ENCODE measurements at places on chromosomes 5 and 9.
A peak's percentile ranks its signal among the peaks of the same experiment; 100 is the strongest.

DNA sequence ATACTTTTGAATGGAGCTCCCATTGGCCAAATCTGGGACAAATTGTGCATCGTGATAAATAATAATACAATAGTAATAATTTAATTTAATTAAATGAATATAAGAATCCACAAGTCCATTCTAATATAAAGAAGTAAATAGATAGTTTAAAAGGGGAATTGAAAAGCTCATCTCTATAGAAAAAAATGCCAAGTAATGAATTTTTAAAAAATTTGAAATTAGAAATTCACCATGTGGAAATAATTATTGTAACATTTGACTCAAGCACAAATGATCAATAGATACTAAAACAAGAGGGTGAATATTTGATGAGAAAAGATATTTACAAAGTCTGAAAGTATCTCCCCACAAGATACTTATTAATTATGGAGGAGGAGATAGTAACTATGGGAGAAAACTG, 467.4 kb downstream of the CETN3 start:
- no peak for ATAC-seq

DNA sequence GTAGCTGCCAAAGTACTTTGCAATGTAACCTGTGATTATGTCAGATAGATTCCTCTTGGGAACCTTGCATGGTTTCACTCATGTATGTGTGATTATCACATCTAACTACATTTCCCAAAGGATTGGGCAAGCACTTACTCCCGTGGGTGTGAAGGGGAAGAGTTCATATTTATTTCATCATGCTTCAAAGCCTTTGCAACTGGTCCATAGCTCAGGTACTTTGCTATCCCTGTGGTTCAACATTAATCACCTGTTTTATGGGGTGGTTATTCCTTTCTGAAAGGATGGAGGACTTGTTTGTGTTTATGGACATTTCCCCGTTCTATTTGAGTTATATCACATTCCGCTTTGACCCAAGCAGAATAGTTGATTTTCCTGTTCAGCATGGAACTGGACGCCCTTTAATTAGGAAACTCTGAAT, 13.6 kb upstream of the ERMP1 start:
- no peak for ATAC-seq

GRCh38 chr9:82670000-82670399, 392.9 kb downstream of the RASEF start:
- ATAC-seq = no peak

GRCh38 chr5:21594566-21594965, 1258.6 kb downstream of the CDH12 start:
- ATAC-seq = peak; percentile 41

- no peak for ATAC-seq
Observed at GRCh38 chr5:98500811-98501210, 272.7 kb upstream of the RGMB start.

DNA sequence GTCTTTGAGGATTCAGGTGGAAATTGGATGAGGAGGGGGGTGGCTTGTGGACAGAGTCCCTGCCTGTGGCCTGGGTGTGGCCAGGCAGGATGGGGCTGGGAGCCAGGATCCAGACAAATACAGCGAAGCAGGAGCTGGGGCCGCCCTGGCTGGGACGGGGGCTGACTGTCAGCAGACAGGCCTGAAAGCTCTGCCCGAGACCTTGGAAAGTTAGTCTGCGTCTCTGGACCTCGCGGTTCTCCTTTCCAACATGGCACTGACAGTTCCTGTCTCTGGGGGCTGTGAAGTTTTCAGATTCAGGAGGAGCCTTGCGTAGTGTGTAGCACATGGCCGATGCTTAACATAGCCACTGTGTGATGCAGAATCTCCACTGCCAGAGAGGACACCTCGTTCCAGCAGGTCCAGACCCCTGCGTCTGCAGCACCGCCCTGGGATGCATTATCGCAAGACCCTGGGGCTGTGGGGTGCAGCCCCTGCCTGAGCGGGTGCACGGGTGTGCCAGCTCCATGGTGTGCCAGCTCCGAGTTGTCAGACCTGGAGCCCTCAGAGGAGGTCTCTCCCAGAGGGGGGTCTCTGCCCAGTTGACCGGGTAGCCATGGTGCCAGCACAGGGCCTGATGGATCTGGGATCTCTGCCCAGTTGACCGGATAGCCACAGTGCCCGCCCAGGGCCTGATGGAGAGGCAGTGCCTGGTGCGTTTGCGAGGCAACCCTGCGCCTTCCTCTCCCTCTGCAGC, 89.3 kb downstream of the COL5A1 start:
- ATAC-seq = no peak

GRCh38 chr5:101969742-101970141, 326.3 kb downstream of the SLCO4C1 start:
- no peak for ATAC-seq

GRCh38 chr5:134053840-134054338, 49.1 kb upstream of the VDAC1 start:
- ATAC-seq = no peak

DNA sequence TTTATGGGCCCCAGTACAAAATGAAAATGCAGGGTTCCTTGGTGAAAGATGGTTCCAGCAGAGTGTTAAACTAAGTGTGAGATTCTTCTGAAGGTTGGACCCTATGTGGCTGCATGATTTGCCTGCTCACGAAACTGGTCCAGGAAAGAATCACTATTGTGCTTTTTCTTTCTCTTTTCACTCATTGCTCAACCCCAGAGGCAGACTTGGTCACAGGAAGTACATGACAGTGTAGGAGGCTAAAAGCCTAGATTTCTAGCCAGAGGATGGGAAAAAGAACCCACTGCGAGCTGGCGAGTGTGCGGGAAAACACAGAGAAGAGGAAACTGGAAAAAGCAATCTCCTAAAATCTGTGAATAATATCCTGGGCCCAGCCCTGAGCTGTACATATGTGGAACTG, 18.6 kb downstream of the SLC36A2 start:
- ATAC-seq = no peak

- peak; percentile 80 for ATAC-seq
Observed at GRCh38 chr9:113511856-113512761, 48.6 kb downstream of the RGS3 start.

DNA sequence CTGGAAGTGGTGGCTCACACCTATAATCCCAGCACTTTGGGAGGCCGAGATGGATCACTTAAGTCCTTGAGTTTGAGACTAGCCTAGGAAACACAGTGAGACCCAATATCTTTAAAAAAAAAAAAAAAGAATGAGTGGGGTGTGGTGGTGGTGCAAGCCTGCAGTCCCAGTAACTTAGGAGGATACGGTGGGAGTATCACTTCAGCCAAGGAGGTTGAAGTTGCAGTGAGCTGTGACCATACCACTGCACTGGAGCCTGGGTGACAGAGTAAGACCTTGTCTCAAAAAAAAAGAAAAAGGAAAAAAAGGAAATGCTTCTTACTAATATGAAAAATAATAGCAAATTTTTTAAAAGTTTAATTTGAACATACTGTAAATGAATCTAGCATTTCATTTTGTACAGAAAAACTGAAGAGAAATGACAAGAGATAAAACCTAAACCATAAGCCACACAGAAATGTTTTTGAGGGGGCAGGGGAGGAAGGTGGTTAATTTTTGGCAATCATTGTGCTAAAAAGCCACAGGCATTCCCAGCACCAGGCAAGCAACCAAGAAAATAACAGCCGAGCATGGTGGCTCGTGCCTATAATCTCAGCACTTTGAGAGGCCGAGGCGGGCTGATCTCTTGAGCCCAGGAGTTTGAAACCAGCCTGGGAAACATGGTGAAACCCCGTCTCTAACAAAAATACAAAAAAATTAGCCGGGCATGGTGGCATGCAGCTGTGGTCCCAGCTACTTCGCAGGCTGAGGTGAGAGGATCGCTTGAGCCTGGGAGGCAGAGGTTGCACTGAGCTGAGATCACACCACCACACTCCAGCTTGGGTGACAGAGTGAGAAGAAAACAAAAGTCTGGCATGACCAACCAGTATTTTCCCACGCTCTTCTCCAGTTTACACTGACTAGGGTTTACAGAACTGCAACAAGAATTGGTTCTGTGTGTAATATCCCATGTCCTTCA, 114.5 kb upstream of the NR5A1 start:
- ATAC-seq = no peak

- ATAC-seq = no peak
Observed at GRCh38 chr9:16356196-16356765, 514.2 kb downstream of the BNC2 start.

GRCh38 chr9:121711281-121711680, 59.8 kb downstream of the DAB2IP start:
- ATAC-seq = no peak

GRCh38 chr5:74927336-74927735, 61.1 kb upstream of the FAM169A start:
- ATAC-seq = no peak

GRCh38 chr5:153755913-153756500, 265.5 kb downstream of the GRIA1 start:
- ATAC-seq = no peak

DNA sequence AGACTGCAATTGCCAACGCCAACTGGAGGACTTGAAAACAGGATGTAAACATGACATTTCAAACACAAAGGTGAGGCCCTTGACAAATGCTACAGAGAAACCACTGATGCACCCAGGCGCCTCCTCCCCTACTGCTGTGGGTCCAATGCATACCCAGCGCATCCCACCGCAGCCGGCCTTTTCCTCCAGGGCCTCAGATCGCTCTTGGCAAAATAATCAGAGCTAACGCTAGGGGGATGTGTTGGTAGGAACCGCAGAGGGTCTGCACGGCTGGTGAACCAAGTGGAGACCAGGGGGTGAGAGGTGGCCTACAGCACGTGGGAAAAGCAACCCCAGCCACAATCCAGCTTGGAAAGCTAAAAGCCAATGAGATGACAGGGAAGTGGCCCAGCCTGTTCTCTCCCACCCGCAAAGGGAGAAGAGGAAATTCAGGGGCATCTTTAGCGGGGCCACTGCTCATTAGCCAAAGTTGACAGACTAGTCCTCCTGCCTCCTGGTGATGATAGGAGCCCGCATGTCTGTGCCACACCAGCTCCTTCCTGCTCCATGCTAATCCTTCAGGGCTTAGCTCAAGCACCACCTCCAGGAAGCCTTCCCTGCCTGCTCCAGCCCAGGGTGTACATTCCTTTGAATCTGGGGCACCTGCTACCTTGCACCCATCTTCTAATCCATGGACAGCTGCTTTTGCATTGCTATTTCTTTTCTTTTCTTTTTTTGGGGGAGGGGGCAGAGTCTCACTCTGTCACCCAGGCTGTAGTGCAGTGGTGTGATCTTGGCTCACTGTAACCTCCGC, 5.9 kb downstream of the FAM163B start:
- ATAC-seq = no peak

- no peak for ATAC-seq
Observed at GRCh38 chr9:4397917-4398316, 92.4 kb upstream of the SLC1A1 start.

GRCh38 chr5:116272281-116272941, 187.6 kb downstream of the COMMD10 start:
- no peak for ATAC-seq

DNA sequence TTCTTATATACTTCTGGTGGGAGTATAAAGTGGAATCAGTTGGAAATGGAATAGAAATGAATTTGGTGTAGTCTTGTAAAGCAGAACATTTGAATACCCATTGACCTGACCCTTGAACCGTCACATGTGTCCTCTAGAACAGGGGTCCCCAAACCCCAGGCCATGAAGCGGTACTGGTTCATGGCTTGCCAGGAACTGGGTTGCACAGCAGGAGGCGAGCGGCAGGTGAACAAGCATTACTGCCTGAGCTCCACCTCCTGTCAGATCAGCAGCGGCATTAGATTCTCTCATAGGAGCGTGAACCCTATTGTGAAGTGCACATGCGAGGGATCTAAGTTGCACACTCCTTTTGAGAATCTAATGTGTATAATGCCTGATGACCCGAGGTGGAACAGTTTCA, 80.0 kb downstream of the RANBP17 start:
- ATAC-seq = no peak

DNA sequence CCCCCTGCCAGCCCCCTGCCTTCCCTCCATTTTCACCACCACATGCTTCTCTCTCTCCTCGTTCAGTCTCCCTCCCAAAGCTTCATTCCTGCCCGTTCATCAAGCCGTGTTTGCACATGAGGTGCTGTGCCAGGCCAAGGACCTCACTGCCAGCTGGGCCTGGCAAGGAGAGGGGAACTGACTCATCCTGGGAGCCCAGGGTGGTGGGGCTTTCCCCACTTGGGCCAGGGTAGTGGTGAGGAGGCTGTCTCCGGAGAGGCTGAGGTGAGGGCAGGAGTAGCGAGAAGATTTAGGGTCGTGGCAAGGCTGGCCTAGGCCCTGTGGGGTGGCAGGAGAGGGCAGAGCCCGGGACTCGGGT, 30.4 kb upstream of the NOTCH1 start:
- peak; percentile 84 for ATAC-seq

DNA sequence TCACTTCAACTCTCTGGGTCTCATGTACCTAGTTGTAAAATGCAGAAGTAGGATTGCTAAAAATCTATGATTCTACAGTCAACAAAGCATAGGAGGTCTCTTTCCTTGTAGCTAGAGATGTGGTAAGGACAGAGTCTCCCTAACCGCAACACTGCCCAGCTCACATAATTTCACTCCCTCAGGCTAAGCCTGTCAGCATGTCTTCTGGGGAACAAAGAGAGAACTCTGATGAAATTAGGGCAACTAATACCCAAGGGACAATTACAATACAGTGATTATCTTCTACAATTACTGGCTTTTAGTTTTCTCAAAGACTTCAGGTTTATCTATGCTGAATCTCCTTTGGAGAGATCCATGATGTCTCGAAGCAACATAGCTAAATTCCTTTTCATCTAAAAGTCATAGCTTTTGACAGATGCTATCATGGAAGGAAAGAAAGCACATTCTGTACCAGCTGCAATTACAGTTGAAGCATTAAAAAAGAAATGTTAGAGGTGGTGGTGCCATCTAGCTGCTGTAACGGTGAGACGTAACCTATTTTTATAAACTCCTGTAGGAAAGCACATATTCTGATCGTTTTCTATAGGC, 141.1 kb upstream of the TARS1 start:
- ATAC-seq = no peak

- peak; percentile 88 for ATAC-seq
Observed at GRCh38 chr9:6051511-6051950, 36.1 kb upstream of the RANBP6 start.

DNA sequence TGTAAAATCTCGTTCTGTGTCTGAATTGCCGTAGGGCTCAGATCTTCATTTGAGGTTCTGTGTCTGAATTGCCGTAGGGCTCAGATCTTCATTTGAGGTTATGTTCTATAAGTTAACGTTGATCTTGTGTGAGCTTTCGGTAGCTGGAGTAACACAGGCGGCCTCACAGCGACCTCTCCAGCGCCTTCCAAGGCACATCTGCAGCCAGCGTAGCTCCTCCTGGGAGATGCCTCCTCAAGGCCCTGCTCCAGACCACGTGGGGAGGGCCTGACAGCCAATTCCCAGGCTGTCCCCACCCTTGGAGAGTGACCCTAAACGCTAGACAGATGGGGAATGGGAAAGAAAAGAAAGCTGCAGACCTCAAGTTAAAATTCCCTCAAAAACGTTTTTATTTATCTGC, 8.7 kb upstream of the AHRR start:
- ATAC-seq = no peak

DNA sequence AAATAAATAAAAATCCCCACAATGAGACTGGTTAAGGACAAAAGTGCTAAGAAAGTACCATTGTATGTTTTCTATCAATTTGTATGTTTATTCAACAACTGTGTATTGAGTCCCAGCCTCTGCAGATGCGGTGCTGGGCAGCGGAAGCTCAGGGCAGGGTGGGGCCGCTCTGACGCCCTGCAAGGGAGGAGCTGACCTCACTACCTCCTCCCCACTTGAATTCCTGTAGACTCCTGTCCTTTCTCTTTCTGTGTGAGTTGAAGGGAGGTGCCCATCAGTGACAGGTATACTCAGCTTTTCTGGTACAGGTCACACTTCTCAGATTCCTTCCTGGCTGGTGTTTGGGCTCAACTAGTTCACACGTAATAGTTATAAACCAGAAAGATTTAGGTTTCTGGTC, 27.0 kb downstream of the ANGPTL2 start:
- no peak for ATAC-seq

GRCh38 chr5:24788829-24789514, 144.2 kb upstream of the CDH10 start:
- no peak for ATAC-seq

All from stimulated activated memory B cell treated with anti-CD40 and anti-IgM and Interleukin-4, amounts not matched to agents 10 μg/mL and 1 μg/mL and 100 μg/mL, for 72 hours (primary cell).